Activated CD4-positive, alpha-beta T cell treated with anti-CD3 and anti-CD28 coated beads, Interleukin-2, amount 10 ng/mL, durations not matched to agents 24 days and 14 days (primary cell): ENCODE measurements at places on chromosomes 1 and 21.

DNA sequence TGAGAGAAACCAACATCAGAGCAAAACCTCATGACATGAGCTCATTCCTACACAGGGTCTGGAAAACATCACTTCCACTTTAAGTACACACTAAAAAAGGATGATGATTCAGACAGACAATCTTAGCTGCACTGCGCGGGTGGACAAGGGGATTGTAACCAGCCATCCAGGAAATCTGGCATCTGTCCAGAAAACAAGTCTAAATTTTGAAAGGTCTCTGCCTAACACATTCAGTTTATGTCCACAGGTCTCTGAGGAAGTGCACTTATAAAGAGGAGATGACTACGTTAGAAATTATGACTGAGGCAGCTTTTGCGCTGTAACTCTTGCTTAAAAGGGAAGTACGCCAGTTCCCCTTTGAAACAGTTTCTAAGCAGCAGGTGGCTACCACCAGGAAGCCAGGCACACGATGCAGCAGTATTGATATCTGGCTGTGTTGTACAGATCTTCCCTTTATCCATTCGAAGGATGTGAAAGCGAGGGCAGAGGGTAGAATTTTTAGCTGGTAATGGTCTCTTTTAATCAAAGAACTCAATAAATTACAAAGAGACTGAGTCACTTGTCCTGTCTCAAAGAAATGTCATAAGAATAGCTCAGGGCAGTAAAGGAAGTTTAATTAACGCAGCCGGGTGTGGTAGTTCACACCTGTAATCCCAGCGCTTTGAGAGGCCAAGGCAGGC is 128.0 kb downstream of the SETD4 start:
- DNase-seq: no peak

DNA sequence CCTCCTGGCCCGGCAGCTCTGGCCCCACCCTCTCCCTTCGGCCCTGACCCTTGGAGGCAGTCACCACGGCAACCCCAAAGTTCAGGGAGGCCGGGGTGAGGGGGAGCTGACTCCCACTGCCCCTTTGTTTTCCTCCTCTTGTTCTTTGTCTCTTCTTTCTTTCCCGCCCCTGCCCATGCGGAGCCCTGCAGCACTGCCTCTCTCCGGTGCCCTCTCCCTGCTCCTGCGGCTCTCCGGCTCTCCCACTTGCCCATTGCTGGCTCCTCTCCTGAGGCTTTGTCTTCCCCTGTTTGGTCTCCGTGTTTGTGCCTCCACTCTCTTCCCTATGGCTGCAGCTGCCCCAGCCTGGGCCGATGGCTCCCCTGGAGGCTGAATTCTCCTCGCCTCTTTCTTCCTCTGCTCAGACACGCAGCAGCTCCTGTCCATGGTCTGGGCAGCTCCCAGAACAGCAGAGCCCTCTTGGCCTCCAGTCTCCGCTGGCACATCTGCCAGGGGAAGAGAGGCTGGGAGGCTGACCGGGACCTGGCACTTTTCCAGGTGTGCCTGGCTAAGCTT is 5.8 kb downstream of the CELSR2 start:
- DNase-seq: no peak

DNA sequence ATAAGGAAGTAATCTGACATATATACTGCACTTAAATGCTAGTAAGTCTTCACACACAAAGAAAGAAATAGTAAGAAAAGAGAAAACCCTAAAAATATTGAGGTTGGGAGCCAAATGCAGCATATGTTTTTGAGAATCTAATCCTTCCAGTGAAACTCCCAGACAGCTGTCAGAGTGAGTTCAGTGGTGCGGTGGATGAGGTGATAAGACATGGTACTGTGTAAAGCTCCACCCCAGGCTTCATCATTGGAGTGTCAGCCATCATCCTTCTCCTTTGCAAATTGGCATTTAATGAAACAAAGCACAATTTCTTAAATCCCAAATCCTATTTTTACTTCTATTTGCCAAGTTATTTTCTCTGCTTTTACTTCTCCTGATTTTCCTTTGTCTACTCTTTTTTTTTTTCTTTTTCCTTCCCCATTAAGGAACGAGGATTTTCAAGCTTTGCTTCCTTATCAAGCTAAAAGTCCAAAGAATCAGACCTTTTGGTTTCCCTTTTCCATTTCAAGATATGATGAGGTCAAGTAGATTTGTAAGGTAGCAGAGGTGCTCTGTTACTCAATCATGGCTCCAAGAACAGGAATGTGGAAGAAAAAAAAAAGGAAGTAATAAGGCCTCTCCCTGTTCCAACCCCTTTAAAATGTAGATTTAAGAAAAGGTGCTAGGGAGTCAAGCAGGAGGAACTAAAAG is 343.3 kb downstream of the SETD4 start:
- DNase-seq: no peak

DNA sequence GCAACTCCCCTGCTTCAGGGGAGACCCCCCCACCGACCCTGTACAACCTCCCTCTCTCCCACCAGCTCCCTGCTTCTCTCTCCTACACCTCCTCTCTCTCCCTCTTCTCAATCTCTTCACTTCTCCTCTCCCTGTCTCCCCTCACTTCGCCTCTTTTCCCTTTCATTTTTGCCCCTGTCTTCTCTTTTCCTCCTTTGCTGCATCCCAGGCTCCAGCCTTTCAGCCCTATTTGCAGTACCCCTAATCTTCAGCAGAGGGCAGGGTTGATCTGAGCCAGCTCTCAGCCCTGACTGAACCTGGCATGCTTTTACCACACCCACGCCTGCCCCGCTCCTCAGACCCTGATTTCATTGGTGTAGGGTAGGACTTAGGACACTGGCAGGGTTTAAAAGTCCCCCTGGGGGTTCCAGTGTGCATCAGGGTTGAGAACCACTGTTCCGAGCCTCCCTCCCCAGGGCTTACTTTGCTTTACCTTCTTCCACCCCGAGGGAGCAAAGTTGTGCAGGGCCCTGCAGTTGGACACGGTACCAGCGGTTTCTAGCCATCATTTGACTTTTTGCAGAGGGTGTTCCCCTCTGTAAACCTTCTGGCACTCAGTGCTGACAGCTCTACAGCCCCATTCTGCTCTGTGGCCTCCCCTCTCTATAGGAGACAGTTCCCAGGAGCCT is 67.3 kb upstream of the CNTN2 start:
- DNase-seq: peak; percentile 86

GRCh38 chr1:225488676-225489075 is 60.8 kb upstream of the LBR start:
- no peak for DNase-seq

GRCh38 chr1:230185076-230186001 is 118.3 kb downstream of the GALNT2 start:
- DNase-seq: no peak

GRCh38 chr1:202357506-202357905 is 9.0 kb downstream of the PPP1R12B start:
- no peak for DNase-seq

DNA sequence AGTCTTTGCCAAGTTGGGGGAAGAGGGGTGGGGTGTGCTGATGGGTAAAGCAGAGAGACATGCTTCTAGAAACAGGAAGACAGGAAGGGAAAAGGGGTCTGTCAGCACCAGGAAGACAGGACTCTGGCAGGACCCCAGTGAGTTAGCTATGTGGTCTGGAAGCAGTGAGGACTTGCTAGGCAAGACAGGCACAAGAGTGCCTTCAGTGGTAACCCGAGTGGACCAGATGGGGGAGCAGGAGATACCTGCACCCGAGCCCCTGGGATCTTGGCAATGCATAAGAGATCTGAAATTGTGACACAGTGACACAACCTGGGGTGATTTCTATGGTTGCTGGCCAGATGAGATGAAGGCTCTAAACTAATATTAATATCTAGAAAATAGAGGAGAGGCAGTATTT is 7.0 kb downstream of the TLR5 start:
- DNase-seq: no peak

GRCh38 chr1:234327577-234328164 is 45.6 kb upstream of the COA6 start:
- peak; percentile 46 for DNase-seq

GRCh38 chr21:42654179-42654912 is 925 bp downstream of the PDE9A start:
- DNase-seq: peak; percentile 72

GRCh38 chr1:12179111-12179519 is 12.3 kb downstream of the TNFRSF1B start:
- DNase-seq: peak; percentile 92

GRCh38 chr1:113691184-113691583 is 68.1 kb downstream of the PHTF1 start:
- no peak for DNase-seq

DNA sequence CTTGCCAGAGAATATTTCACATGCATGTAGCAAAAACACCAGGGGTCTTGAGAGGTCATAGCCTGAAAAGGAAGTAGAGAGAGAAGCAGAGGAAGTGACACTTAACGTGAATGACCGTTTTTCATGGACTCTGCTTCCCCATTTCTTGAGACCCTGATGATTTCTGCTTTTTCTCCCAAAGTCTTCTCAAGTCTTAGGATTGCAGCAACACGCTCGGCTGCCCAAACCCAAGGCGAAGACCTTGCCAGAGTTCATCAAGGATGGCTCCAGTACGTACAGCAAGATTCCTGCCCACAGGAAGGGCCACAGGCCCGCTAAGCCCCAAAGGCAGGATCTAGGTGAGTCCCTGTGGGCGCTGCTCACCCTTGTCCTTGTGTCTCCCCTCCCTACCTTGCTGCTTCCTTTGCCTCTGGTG is 12.8 kb downstream of the THEMIS2 start:
- DNase-seq: no peak

GRCh38 chr21:17539743-17540341 is 27.0 kb downstream of the CXADR start:
- DNase-seq: no peak

GRCh38 chr1:171081314-171081753 is 9.4 kb upstream of the FMO3 start:
- DNase-seq: no peak

DNA sequence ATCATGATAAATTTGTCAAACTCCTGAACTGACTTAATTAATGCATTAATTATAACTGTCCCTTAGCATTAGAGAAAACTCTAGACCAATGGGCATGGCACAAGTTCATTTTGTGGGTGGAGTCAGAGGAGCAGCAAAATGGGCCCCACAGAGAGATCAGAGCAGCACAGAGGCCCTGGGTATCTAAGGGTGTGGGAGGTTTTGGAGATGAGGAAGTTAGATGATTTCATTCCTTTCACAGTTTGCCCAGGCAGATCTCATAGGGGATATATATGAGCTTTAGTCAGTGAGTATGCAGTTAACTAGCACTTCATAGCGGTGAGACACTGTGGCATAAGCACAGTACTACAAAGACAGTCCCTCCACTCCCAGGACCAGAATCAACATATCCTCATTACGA is 117.3 kb downstream of the MAB21L3 start:
- DNase-seq: no peak

DNA sequence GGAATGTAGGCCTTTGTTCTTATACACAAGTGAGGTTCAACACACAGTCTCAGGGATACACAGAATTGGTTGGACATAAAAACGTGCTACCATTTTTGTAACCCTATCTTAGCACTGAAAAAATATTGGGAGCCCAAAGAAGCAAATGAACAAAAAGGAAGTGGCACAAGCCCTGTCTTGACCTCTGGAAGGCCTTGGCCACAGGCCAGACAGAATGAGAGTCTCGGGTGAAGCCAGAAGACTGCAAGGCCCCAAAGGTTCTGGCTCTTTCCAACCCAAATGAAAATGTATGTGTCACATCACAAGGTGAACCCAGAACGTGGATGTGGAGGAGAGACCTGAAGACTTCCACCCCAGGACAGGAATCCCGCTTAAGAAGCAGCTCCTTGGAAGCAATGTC is 57.3 kb downstream of the PGBD5 start:
- no peak for DNase-seq

DNA sequence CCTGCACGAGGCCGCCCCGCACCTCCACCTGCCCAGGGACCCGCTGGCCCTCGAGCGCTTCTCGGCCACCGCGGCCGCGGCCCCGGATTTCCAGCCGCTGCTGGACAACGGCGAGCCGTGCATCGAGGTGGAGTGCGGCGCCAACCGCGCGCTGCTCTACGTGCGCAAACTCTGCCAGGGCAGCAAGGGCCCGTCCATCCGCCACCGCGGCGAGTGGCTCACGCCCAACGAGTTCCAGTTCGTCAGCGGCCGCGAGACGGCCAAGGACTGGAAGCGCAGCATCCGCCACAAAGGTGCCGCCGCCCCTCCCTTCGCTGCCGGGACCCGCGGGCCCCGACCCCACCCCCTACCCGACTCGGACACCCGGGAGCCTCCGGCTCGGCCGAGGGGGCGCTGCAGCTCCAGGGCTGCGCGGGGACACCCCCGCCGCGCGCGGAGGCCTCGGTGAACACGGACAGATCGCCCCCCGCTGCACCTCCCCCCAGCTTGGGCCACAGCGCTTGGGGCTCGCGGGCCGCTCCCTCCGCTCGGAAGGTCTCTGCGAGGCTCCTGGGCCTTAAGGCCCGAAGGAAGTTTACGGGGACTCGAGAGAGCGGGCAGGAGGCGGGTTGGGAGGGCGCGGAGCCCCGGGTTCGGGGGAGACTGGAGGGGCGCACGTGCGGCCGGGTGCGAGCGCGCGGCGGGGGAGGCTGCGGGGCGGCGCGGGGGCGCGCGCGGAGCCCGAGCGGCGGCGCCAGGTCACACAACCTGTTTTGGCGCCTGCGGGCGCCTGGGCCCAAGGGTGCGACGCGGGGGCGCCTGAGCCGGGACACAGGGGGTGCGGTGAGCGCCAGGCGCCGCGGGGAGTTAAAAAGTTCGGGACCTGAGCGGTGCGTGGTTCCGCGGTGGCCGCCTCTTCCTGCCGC is 1.2 kb downstream of the SAMD11 start:
- no peak for DNase-seq

- DNase-seq: no peak
Measured at GRCh38 chr21:16492892-16493291, 763.1 kb downstream of the USP25 start.

DNA sequence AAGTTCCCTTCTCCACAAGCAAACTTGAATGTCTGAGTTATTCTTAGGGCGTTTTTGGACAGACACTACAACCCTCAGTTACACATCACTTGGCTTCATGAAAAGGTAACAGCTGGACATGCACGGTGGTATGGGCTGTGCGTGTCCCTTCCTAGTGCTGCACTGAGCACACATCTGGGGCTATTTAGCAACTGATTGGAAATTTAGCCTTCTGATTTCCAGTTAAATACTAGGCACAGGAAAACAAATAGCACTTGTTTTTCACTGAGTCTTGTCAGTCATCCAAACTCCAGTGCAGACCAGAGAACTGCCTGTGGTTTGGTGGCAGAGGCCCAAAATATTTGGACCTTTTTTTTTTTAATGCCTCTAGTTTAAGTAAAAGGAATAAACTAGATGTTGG is 134.7 kb downstream of the TGFBR3 start:
- no peak for DNase-seq

DNA sequence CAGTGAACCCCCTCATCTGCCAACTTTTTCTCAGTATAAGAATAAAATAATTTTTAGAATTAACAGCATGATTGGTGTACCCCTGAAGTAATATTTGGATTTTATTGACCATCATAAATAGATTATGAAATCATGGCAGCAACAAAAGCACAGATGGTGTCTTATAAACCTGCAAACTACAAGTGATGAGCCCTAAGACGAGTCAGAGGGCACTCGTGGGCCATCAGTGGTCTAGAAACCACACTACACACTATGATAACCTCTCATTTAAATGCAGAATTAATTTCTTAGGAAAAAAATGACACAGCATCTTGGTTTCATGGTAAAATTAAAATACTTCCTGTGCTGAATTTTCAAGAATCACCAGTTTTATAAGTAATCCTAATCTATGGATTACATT is 312.4 kb downstream of the PTBP2 start:
- no peak for DNase-seq

- DNase-seq: peak; percentile 78
Measured at GRCh38 chr1:114482585-114482984, 28.4 kb downstream of the TRIM33 start.

GRCh38 chr1:91245435-91245834 is 159.2 kb downstream of the HFM1 start:
- DNase-seq: peak; percentile 18

- no peak for DNase-seq
Measured at GRCh38 chr1:113901191-113901590, 3.4 kb downstream of the AP4B1 start.

GRCh38 chr1:54407154-54407403 is 885 bp upstream of the SSBP3 start:
- DNase-seq: no peak
